ENCODE measurements at places on chromosomes 16 and 17.

DNA sequence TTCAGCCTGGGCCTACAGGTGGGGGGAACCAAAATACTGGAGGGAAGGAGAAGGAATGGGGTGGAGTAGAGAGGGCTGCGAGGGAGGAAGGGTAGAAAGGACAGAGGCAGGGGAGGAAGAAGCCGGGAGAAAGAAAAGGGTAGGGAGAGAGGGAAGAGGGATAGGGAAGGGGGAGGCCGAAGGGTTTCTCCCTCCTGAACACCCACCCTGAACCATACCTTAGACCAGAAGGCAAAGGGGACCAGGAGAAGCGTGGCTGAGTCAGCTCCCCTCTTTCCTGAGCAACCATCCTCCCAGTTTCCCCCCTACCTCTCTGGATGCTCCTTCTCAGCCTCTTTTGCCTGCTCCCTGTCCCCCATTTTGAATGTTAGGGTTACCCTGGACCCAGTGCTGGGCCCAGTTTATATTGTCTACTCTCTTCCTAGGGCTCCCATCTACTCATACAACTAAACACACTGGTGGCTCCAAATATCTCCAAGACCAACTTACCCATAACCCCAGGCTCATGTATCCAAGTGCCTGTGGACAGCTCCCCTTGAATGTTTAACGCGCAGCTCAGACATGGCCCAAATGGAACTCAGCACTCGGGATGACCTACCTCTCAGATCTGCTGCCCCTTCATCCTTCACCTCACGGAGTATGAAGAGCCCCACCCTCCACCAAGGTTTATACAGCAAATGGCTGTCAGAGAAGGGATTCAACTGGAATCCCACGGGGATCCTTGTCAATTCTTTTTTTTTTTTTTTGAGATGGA is 7.8 kb downstream of the TSPOAP1 start:
- no peak for DNase-seq

DNA sequence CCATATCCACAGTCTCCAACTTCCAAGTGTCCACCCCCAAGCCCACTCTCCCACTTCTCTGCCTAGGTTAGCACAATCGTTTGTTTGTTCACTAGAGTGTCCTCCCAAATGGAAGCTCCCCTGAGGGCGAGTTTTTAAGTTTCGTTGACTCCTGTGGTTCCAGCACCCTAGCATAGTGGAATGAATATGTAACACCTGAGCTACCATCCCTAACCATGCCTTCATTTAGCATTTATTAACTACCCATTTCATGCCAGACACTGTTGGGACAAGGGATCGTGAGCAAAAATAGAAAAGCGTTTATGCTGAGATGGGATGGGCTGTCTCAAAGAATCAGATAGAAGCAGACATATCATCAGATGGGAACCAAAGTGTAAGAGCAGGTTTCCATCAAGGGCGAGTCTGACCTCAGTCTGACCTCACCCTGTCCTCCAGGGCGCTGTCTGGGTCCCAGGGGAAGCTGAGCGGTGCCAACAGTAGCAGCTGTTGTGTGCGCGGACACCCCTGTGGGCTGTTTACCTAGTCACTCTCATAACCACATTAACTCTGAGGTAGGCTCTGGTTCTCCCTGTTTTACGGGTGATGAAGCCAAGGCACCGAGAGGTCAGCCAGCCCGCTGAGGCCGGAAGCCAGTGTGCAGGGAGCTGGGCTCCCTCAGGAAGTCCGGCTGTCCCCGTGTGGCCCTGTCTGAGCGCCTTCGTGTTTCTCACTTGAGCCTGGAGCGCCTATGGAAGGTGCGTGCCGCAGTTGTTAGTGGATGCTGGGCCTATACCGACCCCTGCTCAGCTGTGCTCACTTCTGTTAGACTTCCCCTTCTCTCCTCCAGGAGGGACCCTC is 6.2 kb downstream of the CNP start:
- DNase-seq = no peak

- DNase-seq = no peak
Measured at GRCh38 chr16:67129422-67129821, 19.7 kb downstream of the PHAF1 start.

DNA sequence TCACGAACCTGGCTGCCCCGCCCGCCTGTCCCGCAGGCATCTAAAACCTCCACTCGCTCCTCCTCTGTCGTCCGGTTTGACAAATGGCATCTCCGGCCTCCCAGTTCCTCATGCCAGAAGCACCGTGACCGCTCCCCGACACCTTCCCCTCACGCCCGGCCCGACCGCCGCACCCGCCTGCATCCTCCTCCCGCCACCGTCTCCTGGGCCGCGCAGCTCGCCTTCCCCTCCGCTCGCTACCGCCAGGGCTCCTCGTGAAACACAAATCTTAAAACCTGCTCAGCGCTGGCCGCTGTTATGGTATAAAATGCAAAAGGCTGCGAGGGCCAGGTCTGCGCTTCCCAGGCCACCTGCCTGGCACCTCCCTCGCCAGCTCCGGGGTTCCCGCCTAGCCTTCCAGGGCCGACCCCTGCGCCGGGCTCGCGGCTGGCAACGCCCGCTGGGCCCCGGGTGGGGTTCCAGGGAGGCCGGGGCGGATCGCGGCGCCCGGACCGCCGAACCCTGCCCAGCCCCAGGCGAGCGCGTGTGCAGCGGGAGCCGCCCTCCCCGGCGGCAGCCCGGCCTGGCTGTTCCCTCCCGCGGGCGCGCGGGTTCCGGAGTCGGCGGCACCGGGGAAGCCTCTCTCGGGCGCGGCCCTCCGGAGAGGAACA is 488 bp downstream of the SPSB3 start:
- DNase-seq = peak; percentile 38

DNA sequence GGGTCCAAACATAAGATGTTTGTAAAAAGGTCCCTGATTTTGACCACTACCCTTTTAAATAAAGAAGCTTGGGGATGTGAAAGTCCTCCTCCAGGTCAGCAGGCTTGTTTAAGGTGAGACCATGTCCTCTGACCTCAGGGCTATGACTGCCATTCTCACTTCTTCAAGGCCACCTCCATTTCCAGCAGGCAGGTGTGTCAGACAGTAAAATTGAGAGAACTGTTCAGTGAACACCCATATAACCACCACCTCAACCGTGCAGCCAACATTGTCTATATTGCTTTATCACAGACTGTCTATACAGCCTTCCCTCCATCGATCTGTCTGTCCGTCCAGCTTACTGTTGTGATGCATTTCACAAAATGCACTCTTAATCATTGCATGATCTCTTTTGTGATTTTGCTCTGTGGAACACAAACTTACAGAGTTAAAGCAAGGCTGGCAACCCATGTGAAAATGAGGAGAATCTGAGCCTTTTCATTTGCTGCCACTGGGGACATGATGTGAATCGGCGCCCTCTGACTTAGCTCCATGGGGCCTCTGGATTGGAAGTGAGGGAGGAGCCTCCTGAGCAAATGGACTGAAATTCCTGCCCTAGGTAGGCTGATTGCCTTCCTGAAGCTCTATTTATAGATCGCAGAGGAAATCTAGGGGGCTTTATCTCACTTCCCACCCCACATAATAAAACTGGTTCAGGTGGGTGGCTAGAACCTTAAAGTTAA is 53.8 kb downstream of the ZNRF1 start:
- no peak for DNase-seq

GRCh38 chr16:82331974-82332750 is 162.1 kb upstream of the MPHOSPH6 start:
- DNase-seq = no peak

- DNase-seq = peak; percentile 94
Measured at GRCh38 chr17:63699638-63700527, at the start of gene LIMD2. LIMD2 (minus strand) TSS chr17:63700125; CDS start chr17:63699298, 827 bp downstream.

DNA sequence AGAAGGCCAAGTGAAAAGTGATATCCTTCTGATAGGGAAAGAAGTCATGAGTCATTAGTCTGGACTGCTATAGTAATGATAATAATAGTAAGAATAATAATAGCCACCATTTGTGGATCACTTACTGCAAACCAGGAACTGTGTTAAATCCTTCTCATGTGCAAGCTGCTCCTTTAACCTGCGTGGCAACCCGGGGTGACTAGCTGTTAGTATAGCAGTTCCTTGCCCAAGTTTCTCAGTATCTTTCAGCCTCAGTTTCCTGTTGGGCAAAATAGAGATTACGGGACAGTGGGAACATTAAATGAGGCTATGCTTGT is 129.5 kb downstream of the CDH13 start:
- DNase-seq = no peak

Data from activated naive CD4-positive, alpha-beta T cell (primary cell).